Renal cortex interstitium (tissue), 15 donors: ENCODE measurements at places on chromosomes 1 and 21. TPM values are rescaled to one million over a fixed set of nuclear protein-coding genes. Genes with fewer than 3 reads are reported as not detected.

GRCh38 chr21:35606578-35606977, 453.7 kb downstream of the SETD4 start:
- no peak for DNase-seq

GRCh38 chr1:39136638-39137037, 67.9 kb upstream of the MACF1 start:
- no peak for DNase-seq

GRCh38 chr21:44418108-44418875, 37.0 kb upstream of the LRRC3 start:
- no peak for DNase-seq

GRCh38 chr1:234325878-234326496, 47.3 kb upstream of the COA6 start:
- no peak for DNase-seq

The GOLT1A gene
- 2.5 TPM for polyA plus RNA-seq

The INPP5B gene
- polyA plus RNA-seq, result 16.4 TPM
